ENCODE measurements at places on chromosomes 2 and 18.

- no peak for DNase-seq
Observed at GRCh38 chr18:58788971-58789875, 75.5 kb upstream of the ZNF532 start.

GRCh38 chr2:82690757-82691411 is 1768.2 kb downstream of the SUCLG1 start:
- no peak for DNase-seq

GRCh38 chr2:233203060-233203459 is 48.4 kb upstream of the ATG16L1 start:
- no peak for DNase-seq

GRCh38 chr2:104866883-104867812 is 13.2 kb downstream of the POU3F3 start:
- no peak for DNase-seq

GRCh38 chr2:6863792-6864191 is 1.9 kb downstream of the CMPK2 start:
- no peak for DNase-seq

- no peak for DNase-seq
Observed at GRCh38 chr2:26080356-26080755, 46.5 kb downstream of the RAB10 start.

- no peak for DNase-seq
Observed at GRCh38 chr2:154720651-154721050, 22.2 kb downstream of the KCNJ3 start.

DNA sequence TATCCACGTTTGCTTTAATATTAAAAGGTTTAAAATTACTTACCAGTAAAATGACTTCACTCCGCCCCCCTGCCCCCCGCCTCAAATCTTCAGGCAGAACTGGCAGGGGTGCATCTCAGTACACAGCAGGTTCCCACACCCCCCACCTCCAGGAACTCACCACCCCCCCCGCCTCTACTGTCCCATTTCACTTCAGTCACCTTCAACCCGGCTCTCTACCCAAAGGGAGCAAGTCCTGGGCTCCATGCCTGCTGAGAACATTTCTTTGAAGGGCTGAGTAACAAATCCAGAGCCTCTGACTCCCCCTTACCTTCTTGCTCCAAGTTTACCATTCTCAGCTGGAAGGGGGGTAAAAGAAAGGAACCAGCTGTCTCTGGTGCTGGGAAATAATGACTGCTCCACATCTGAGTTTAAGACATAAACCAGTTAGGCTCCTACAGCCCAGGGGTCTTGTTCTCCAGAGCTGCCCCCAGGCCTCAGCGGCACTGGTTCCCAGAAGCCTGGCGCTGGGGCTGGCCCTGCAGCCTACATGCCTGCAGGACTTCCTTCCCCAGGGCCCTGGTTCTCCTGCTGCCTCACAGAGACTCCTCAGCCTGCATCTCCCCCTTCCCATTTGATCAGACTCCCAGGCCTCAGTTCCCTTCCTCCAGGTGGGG is 42.8 kb downstream of the DNMT3A start:
- no peak for DNase-seq

DNA sequence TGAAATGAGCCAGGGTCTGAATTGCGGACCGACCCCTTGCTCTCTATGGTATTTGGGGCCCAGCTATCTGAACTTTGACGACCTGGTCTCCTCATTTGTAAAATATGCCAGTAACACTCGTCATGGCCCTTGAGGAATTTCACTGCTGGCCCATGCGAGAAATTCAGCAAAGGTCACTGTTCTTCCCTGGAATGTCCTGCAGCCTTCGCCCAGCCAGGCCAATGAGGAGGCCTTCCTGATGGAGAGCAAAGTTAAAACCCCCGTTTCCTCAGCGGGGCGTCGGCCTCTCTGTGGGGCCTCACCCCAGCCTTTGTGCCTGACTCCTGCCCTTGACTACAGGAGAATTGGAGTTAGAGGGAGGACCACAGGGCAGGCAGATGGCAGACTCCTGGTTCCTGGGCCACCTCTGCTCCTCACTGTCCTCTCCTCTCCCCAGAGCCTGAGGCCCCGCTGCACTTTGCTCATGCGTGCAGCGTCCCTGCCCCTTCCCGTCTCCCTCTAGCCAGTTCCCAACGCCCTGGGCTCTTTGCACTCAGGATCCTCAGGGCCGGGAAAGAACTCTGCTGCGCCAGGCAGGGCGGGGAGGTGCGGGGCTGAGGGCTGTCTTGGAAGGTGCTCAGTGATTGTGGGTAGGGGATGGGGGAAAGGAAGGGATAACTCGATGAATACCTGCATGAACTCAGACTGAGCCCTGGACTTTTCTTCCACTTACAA is 257.0 kb upstream of the RAB6C start:
- DNase-seq = no peak

- no peak for DNase-seq
Observed at GRCh38 chr2:157822993-157823392, 53.1 kb downstream of the ACVR1 start.

DNA sequence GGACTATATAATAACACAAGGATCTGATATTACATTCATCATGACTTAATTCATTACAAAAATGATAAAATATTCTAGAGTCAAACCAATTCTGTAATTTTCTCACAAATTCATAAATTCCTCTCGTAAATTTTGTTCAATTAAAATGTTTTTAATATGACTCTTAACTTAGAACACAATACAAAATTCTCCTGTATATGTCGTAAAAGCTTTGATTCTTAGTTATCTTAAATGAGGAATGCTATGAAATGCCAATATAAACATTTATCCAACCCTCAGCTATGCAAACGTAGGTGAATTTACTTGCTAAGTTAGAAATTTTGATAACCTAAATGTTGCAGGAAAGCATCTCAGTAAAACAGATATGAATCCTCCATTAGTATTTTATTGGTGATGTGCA is 28.9 kb downstream of the ARHGAP15 start:
- DNase-seq = no peak

- peak; percentile 6 for DNase-seq
Observed at GRCh38 chr2:196453613-196454047, 185.9 kb upstream of the CCDC150 start.

DNA sequence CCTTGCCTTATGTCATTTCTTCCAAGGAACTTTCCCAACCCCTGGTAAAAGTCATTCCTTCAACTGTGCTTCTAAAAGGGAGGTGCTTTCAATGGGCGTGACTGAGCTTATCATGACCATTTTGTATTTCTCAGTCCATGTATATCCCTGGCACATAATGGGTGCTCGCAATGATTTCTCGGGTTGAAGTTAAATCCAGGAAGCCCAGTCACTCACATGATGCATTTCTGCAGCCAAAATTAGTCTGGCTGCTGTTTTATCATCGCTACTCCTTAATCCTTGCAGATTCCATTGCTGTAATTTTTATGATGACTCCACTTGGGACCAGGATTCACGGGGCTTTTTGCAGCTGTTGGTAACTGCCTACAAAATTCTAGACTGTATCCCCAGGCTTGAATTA is 25.9 kb upstream of the RFX8 start:
- no peak for DNase-seq

DNA sequence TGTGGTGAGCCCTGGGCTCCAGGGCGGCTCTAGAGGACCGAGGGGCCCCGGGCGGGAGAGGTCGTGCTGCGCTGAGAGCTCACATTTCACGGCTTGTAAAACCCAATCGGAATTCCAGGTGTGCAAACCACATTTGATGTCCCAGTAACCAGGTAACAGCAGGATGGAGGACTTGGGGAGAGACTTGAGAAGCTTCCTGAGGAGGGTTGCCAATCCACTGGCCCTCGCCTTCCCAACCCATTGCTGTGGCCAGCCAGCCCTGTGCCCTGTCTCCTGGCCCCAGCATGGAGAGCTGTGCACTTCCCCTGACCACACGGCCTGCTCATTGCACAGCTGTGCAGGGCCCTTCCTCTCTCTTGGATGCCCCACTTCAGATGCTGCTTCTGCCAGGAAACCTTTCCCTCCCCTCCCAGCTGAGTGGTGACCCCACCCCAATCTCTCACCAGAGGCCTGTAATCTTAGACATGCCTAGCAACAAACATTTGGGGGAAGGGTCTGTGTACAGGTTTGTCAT is 39.6 kb downstream of the ASB1 start:
- no peak for DNase-seq

DNA sequence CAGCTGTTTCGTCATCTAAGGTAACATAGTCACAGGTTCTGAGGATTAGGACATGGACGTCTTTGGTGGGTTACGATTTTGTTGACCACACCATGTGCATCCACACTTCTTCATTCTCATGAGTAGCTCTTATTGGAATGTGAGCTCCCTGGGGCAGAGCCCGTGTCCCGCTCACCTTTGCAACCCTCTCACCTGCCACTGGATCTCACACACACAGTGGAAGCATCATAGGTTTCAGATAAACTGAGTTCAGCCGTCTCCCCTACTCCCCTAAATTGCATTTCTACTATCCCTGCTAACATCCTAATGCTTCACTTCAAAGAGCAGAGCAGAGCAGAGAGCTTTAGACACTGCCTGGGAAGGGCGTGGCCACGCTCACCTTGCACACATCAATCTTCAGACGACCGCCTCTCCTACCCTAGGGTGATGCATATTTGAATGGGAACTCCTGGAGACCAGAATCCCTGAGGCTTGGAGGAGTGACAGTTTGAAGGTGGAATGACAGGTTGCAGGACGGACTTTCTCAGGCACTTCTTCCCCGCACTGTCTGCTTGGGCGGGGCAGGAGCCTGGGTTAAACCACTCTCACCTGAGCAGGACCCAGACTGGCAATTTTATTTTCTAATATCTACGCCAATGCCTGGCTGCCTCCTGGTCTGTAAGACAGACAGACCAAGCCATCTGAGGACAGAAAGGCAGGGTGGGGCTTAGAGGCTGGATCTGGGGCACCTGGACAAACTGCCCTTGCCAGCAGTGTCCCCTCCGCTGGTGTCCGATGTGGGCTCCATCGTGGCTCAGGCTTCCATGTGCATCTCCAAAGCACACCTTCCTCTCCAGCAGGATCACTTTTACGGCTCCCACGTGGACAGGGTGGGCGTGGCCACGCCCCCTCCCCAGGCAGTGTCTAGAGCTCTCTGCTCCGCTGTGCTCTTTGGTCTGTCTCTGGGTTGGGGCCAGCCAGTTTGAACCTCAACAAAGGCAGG is 229.5 kb upstream of the COPS8 start:
- DNase-seq = no peak

- no peak for DNase-seq
Observed at GRCh38 chr2:239363946-239364637, 36.7 kb downstream of the HDAC4 start.

- DNase-seq = peak; percentile 18
Observed at GRCh38 chr18:57833441-57834101, 30.5 kb upstream of the ATP8B1 start.

DNA sequence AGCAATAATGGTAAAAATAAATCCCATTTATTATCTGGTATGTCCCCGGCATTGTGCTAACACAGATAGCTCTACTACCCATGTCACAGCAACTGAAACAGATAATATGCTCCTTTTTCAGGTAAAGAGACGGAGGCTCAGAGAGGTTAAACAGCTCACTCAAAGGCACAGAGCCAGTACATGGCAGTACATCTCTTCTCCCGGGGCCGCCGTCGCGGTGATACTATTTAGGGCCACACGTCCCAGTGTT is 693 bp upstream of the PDK1 start:
- DNase-seq = no peak

GRCh38 chr2:235709124-235709813 is 215.4 kb downstream of the AGAP1 start:
- DNase-seq = no peak
